ENCODE measurements at places on chromosomes 2 and 18.
A peak's percentile ranks its signal among the peaks of the same experiment; 100 is the strongest.

GRCh38 chr2:144358979-144359541 is 160.9 kb downstream of the ZEB2 start:
- no peak for DNase-seq

- DNase-seq = peak; percentile 84
These were observed 37.8 kb upstream of the CCDC150 start for GRCh38 chr2:196601430-196602306.

- DNase-seq = peak; percentile 37
These were observed 48.5 kb upstream of the DTNA start for GRCh38 chr18:34661464-34662087.

DNA sequence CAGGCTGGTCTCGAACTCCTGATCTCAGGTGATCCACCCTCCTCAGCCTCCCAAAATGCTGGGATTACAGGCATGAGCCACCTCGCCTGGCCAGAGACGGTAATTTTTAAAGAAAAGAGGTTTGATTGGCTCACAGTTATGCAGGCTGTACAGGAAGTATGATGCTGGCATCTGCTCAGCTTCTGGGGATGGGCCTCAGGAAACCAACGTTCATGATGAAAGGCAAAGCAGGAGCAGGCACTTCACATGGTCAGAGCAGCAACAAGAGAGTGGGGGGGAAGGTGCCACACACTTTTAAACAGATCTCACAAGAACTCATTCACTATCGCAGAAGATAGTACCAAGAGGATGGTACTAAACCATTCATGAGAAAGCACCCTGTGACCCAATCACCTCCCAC is 38.0 kb upstream of the GPD2 start:
- DNase-seq = no peak

GRCh38 chr18:3649633-3650426 is 199.9 kb downstream of the TGIF1 start:
- DNase-seq = peak; percentile 20

DNA sequence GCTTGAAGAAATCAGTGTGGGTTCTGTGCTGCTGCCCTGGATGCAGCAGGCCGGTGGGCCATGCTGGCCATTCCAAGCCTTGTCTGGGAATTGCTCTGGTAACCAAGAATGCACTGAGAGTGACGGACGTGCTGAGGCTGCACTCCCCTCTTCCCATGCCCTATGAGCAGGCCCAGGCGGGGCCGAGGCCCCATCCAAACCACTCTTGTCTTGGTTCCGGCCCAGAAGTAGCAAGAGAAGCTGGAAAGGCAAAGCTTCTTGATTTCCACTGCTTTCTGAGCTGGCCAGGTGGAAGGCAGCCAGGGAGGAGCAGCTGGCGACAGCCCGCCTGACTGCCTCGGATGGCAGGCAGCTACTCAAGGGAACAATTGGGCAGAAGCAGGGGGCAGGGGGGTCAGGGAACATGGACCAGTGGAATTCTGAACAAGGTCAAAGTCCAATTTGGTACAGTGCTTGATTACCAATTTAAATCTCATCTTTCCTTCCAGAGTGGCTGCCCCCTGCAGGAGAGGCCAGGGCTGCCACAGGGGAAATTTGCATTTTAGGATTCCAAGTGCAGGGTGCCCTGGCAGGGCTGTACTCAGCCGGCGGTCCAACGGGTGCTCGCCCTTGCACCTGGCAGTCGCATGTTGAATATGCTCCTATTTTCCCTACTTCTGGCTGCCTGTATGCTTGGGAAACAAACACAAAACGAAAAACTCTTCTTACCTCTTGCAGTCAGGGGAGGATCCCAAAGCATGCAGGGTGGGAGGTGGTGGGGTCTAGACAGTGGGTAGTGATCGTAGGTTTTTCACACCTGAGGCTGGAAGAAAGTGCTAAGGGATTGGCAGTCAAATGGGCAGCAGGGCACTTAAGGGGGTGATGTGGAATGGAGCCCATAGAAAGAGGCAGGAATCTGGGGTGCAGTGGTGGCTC is 67.3 kb downstream of the LIPG start:
- DNase-seq = no peak

DNA sequence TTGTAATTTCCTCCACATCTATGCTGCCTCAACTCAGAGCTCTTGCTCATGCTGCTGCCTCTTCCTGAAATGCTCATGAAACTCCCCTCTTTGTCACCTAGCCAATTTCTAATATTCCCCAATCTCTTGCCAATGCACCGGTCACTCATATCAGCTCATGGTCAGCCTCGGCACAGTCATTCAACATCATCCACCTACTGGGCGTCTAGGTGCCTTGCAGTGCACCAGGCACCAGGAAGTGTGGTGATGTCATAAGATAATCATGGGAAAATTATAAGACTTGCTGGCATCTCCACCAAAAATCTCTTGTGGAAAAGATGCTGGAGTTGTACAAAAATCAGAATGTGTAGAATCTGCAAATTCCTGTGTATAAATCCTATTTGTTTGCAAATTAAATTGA is 52.6 kb upstream of the RAB27B start:
- DNase-seq = peak; percentile 20

DNA sequence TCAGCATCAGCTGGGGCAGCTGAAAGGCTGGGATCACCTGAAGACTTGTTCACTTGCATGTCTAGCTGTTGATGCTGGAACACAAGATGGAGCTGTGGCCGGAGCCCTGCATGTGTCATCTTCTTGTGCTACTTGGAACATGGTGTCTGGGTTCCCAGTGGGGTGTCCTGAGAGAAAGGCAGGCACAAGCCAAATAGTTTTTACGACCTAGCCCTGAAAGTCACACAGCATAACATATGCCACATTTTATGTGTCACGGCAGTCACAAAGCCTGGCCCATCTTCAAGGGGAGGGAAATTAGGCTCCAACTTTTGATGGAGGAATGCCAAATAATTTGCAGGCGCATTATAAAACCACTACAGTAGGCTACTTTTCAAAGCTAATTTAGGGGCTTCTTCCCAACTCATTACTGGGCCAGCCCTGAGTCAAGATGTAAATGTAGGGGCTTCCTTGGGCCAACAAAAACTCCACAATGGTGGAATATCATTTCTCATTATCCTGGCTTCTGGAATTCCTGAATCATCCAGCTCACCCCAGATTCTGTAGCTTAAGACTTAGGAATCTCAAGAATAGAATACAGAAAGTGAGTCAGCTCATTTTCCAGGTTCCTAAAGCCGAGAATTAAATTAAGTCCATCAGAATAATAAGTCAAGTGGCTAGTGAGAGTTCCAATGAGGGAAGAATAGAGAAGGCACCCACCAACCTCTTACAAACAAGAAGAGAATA is 543.0 kb downstream of the TNS1 start:
- DNase-seq = no peak

GRCh38 chr18:72940986-72941385 is 73.2 kb upstream of the NETO1 start:
- DNase-seq = no peak

DNA sequence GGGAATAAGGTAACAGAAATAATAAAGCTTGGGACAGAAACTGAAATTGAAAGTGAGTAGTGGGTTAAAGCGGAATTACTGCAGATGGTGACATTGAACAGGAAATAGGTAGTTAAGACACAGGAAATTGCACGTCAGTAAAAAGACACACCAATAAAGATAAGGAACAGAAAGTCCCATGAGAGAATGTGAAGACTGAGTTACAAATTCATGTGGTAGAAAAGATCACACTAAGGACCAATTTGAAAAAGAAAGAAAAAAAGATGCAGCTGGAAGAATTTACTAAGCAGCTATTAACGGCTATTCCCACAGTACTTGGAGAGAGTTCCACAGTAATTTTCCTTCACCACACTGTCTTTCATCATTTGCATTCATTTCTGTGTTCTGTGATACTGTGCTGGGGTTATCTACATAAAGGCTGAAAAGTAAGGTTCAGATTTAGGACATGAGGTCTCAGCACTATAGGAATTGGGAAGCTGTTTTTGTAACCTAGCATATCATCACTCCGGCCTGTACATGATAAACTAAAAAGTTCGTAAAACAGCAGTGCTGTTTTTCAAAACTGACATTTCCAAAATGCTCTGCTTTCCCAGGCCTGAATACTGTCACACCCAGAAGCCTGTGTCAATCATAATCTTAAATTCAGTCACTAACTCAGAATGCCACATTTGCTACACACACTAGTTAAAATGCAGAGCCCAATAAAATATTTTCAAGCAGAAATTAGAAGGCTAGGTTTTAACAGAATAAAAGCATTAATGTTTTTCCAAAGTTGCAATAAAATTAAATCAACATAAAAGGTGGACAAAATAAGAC is 42.9 kb downstream of the SRBD1 start:
- no peak for DNase-seq

GRCh38 chr2:45085487-45085886 is 76.2 kb upstream of the SIX2 start:
- DNase-seq = no peak

DNA sequence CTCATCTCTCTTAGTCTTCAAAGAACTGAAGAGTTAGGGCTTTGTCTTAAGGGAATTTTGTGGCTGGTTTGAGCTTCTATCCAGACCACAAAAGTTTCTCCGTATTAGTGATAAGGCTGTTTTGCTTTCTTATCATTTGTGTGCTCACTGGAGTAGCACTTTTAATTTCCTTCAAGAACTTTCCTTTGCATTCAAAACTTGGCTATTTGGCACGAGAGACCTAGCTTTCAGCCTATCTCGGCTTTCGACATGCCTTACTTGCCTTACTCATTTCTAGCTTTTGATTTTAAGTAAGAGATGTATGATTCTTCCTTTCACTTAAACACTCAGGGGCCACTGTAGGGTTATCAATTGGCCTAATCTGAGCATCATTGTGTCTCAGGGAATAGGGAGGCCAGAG is 29.9 kb downstream of the HDHD2 start:
- no peak for DNase-seq

- DNase-seq = peak; percentile 20
These were observed 208.2 kb upstream of the REV1 start for GRCh38 chr2:99697811-99698568.
